Activated CD4-positive, alpha-beta T cell treated with anti-CD3 and anti-CD28 coated beads, Interleukin-2, amount 10 ng/mL, durations not matched to agents 7 days and 5 days (primary cell): ENCODE measurements at places on chromosomes 2 and 18. TPM values are rescaled to one million over a fixed set of nuclear protein-coding genes. Genes with fewer than 3 reads are reported as not detected.

- DNase-seq, result no peak
Measured at GRCh38 chr2:134041877-134042276, 212.0 kb upstream of the MGAT5 start.

DNA sequence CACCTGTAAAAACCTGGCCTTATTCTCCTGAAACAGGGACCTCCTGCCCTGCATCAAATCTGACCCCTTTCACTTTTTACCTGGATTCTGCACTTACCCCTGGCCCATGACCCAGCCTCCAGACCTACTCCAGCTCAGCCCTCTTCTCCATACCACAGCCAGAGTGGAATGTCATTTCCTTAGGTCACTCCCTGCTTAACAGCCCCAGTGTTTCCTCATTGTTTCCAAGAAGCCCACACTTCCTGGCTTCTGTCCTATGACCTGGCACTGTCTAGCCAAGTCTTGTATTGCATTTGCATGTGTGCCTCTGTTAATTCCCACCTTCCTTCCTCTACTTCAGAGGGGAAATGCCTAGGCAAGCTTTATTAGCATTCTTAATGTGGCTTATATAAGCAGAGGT lies 51.4 kb upstream of the TRIB2 start:
- DNase-seq, result no peak

DNA sequence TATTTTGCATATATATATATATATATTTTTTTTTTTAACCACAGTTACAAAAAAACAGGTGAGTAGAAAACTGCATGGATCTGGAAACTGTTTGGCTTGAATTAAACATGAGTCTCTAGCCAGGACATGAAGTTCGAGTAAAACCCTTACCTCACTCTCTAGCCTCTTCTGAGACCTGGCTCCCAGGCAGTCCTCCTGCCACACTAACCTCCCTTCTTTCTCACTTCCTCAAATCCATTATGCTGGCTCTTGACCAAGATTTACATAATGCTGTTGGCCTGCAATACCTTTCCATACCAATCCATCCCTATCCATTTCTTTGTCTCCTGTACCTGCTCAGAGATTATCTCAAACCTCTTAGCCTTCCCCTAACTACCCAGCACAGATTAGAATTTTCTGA lies 34.0 kb downstream of the PIGN start:
- no peak for DNase-seq

DNA sequence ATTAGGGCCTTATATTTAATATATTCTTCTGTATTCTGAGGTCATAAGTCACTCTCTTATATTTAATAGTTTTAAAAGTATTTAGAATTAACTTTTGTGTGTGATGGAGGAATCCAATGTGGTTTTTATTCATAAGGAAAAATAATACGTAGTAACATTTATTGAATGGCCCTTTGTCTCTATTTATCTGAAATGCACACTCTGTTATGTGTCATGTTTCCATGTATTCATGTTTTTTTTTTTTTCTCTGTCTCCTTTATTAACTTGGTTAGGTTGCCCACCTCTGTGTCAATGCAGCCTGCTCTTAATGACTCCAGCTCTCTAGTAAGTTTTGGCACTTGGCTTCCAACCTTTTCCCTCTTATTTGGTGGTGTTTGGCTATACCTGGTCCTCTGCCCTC lies 33.8 kb downstream of the RNF144A start:
- DNase-seq, result no peak

DNA sequence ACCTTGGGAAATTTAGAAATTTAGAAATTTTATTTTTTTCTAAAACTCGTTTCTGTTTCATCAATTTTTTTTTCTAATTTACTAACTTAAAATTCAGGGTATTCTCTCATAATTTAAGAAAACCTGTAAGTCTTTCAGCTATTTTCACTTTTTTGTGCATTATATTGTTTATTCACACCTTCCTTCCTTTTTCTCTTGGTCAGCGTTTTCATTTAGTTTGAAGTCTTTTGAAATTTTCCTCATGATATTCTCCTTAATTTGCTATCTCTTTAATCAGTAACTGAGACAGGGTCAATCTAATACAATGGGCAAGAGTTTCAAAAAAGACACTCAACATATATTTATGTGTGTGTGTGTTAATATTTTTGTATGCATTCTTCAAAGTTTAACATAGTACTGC lies 50.5 kb upstream of the MSTN start:
- no peak for DNase-seq

DNA sequence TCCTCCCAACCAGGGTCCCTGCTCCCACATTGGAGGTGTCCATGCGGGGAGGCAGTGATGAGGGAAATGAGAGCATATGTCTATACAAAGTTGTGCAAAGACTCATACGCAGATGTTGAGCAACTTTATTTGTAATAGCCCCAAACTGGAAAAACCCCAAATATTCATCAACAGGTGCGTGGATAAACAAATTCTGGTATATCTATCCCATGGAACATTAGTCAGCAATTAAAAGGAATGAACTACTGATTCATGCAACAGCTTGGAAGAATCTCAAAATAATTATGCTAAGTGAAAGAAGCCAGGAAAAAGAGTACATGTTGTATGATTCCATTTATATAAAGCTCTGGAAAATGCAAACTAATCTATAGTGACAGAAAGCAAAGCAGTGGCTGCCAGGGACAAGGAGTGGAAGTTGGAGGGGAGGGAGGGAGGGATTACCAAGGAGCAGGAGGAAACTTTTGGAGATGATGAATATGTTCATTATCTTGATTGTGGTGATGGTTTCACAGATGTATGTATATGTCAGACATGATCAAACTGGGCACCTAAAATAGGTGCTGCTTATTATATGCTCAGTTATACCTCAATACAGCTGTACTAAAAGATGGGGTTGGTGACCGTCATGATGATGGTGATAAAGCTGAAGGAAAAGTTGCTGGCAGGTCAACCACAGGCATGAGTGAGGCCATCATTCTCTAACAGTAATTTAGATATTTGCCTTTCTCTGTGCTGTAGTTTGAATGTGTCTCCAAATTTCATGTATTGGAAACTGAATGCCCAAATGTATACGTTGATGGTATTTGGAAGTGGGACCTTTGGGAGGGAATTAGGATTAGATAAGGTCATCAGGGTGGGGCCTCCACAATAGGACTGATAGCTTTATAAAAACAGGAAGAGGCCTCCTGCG lies 270.9 kb downstream of the CYP26B1 start:
- DNase-seq, result no peak

GRCh38 chr18:35171315-35171987 lies 69.4 kb upstream of the ZNF397 start:
- no peak for DNase-seq

DNA sequence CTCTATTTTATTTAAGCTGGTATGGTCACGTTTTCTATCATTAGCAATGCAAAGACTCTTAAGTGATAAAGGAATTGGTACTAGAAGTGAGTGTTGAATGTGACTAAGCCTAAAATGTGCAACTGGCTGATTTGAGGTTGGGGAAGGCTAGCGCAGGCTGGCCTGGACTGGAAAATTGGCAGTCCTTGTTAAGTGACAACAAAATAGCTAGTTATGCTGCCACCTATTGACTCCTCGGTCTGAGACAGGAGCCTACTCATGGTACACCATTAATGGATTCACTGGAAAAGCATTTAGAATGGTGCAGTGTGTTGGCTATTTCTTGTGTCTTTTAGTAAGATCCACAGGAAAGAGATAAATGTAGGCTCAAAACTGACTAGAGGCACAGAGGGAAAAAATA lies 5.7 kb upstream of the WIPF1 start:
- DNase-seq, result peak; percentile 68

DNA sequence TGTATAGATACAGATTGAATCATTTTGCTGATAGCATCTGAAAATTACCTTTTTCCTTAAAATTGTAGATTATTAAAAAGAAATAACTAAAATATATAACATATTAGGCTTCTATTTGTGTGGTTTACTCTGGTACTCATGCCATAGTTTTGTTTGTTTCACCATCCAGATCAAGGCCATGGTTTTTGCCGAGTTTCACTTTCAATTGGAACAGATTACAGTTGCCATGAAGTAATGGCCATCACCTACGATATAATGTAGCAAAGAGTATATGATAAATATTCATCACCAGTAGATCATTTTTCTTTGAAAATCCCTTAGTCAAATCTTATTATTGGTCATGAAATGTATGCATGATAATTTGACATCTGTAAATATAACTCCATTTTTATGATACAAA lies 11.9 kb upstream of the DNAH7 start:
- DNase-seq, result no peak

GRCh38 chr2:61534926-61535325 lies 3.2 kb downstream of the XPO1 start:
- no peak for DNase-seq

- no peak for DNase-seq
Measured at GRCh38 chr2:40049781-40050180, 270.7 kb upstream of the THUMPD2 start.

DNA sequence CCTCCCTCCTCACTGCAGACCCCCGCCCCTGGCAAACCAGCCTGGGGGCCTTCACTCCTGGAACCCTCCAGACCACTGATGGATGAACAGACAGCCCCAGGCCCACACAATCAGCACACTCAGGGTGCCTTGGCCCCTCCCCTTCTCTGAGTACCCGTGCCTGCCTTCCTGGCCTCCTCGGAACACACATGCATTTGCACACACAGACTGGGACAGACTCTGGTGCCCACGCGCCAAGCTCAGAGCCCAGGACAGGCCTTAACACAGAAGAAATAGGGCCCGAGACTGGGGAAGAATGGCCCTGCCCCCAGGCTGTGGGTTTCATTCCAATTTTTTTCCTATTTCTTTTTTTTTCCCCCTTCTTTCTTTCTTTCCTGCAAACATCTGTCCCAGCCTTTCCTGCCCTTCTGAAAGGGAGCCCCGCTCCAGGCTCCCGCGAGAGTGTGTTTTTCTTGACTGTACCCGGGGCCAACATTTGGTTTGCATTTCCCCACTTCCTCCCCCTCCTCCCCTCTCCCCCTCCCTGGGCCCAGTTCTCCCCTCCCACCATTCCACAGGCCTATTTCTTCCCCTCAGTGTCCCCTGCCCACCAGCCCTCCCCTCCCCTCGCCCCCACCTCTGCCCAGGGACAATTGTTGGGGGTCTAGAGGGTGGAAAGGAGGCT lies 618 bp upstream of the TNS1 start:
- DNase-seq, result no peak

DNA sequence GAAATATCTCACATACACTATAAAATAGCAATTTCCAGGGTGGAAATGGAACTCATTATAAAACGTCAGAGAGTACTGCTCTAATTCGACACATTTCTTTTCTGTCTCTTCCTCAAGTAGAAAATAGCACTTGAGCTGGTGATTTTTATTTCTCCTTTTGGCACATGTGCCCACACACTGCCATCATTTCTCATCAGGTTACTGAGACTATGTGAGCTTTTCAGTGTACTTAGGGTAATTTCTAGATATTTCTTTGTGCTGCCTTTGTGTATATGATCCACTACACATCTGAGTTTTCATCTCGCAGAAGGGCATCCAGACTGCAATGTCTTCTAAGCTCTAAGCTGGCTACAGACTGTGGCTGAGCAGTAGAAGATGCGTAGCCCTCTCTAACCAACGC lies 62.1 kb upstream of the PGAP1 start:
- DNase-seq, result no peak

DNA sequence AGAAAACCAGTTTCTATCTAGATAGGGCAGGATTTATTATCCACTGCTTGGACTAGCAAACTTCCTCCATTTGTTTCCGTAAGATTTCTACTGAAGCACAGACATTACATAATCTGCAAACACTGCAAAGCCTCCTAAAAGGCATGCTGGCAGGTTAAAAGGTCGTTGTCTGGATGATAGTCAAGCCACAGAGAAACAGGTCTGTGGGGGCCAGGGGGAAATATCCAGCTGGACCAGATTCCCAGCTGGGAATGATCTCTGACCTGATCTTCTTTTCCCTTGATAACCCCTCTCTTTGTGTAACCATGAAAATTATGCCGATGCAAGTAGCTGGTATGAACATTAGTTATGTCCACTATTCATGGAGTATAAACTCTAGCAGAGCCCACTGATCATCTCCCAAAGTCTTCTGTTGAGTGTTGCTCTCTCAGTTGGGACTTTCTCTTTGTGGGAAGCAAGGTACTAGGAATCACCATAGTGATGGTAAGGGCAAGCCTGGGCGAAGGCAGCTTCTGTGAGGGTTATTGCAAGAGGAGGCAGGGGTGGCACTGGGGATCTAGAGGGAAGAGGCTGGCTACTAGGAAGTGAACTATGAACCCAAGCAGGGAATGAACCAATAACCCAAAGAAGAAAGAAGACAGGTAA lies 61.3 kb downstream of the GDF7 start:
- no peak for DNase-seq

- DNase-seq, result no peak
Measured at GRCh38 chr2:179298666-179299065, 34.0 kb upstream of the SESTD1 start.

DNA sequence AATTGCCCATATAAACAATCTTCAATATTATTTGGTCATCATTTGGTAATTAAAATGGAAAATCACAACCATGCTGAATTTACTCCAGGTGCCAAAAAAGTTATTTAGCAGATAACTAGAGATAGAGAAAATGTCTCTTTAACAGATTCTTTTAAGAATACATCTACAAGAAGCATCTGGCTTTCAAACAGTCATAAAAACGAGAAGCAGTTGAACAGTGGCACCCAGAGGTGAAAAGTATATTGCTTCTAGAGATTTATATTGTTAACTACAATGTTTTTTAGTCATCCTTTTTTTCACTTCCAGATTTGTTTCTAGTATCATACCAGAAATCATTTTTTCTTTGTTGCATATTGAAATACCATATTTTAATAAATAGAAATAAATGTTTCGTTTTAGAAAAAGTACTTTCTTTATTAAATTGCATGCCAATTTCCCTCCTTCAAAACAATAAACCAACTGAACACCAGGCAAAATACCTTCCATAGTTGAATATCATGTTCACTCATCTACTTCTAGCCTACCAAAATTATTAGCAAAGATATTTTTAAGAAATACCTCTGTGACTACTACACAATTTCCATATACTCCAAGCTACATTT lies 65.4 kb upstream of the HNRNPA3 start:
- peak; percentile 59 for DNase-seq

Gene L3MBTL4
- total RNA-seq, result 0.27 TPM

Gene GPR39
- total RNA-seq, result not detected

Gene GNAL
- total RNA-seq, result 0.27 TPM

Gene SP100
- total RNA-seq, result 364 TPM

Gene KIF1A
- total RNA-seq, result 0.37 TPM
